Activated CD4-positive, alpha-beta T cell treated with anti-CD3 and anti-CD28 coated beads, Interleukin-2, amount 50 U/mL, for 48 hours (primary cell): ENCODE measurements at places on chromosomes 3 and 15.

GRCh38 chr3:66527246-66527645 is 26.4 kb upstream of the LRIG1 start:
- no peak for DNase-seq

DNA sequence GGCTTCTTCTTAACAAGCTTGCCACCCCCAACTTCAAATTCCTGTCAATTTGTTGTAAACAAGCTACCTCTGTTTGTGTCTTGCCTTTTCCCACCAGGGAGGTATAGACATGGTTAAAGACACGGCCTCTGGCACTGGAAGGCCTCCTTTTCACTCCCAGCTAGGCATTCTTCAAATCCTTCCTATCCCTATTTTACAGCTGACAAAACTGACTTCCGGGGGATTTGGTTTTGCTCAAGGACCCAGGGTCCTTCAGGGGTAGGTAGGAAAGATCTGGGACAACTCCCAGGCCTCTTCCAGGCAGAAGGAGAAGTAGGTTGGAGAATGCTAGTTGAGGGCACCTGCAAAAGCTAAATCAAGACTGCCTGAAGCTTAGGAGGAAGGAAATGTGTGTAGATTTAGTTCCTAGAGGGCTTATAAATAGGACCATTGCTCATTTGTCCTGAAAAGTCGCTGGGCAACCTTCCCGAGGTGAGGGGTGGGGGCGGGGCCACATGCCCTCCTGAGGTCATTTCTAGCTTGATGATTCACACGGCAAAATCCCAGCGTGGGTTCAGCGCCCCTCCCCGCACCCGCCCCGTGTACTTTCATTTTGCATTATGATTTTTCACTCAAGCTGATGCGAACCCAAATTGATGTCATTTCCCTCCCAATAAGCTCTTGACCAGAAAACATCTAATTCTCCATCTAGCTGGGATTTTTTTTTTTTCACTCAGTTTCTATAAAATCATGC is 365.5 kb downstream of the SHQ1 start:
- DNase-seq: peak; percentile 93

DNA sequence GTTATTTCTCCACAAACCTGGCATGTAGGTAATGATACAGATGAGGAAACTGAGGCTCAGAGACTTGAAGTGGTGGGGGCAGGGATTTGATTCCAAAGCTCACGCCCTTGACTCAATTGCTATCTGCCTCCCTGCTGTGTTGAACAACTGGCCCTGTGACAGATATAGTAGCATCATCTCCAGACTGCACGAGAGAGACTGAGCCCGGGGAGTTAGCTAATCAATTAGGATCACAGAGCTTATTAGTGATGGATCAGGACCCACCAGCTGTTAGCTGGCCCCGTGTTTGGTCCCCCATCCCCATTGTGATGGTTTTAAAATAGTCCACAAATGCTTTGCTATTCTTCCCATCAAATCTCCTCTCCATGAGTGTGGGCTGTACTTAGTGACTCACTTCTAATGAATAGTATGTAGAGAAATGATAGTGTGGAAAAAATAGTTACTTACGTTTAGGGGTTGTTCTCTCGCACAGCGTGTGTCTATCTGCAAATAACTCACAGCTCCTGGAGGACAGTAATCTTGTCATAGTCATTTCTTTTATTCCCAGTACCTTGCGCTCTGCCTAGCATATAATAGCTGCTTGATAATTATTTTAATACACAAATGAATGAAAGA is 74.4 kb upstream of the KLF13 start:
- DNase-seq: no peak

- no peak for DNase-seq
Measured at GRCh38 chr15:88225461-88225860, 31.1 kb downstream of the NTRK3 start.

DNA sequence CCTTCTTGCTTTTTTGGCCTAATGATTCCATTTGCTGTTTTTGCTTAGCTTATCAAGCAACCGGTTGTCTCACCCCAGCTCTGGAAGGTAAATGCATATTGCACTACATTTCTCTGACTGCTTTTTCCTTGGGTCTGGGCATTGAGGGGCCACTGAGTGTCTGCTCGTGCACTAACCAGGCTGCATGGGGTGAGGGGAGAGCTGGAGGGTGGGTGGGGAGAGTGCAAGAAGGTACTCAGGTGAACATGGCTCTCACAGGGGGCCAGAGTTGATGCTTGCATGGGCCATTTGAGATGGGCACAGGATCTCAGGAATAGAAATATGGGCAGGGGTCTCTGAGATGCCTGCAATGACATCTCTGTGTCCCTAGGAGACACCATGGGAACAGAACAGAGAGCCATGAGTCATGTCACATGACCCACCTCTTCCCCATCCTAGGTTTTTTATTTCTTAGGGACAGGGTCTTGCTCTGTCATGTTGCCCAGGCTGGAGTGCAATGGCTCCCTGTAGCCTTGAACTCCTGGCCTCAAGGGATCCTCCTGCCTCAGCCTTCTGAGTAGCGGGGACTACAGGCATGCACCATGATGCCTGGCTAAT is 6.2 kb downstream of the ALPK3 start:
- no peak for DNase-seq

GRCh38 chr3:20696388-20697150 is 510.6 kb upstream of the SGO1 start:
- no peak for DNase-seq

DNA sequence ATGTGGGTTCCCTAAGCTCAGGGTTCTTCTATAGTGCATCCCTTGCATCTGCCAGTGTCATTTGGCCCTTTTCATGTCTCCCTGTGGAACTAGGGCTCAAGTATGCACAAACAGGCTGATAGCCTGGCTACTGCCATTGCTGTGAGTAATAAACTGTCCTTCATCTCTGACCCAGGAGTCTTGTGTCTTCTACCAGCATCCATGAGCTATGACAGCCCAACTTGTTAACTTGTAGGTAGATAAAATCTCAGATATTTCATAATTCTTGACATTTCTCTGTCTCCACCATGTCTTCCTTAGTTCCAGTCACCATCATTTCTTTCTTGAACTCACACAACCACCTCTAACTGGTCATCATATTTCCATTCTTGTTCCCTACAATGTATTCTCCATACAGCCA is 19.5 kb upstream of the BCL2L10 start:
- no peak for DNase-seq

GRCh38 chr15:44317423-44318058 is 29.0 kb downstream of the GOLM2 start:
- no peak for DNase-seq

DNA sequence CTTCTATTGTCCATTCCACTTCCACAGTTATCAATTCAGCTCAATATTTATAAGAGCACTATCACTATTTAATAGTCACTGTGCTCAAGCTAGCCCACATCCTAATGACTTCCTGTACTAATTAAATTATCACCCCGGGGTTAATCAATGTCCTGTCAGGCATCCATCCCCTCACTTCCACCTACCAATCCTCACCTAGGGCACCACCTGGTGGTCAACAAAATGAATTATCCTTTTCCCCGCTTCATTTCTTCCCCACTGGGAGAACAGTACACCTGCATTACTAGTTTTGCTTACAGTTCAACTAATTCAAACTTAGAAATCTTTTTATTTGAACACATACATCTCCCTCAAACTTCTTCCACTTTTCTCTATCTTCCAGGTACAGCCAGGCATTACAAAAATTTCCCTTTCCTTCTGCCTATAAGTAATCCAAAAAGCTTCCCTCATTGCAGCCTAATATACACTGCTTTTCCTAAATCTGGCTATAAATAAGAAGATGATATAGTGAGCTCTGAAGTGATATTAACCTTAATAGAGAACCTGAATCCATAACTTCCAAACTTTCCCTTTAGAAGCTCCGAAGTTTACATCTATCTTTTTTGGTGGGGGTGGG is 68.5 kb downstream of the TMCC1 start:
- DNase-seq: peak; percentile 36

- no peak for DNase-seq
Measured at GRCh38 chr3:192365571-192365970, 361.8 kb downstream of the FGF12 start.

GRCh38 chr15:34241376-34242330 is 16.8 kb downstream of the EMC4 start:
- DNase-seq: no peak

DNA sequence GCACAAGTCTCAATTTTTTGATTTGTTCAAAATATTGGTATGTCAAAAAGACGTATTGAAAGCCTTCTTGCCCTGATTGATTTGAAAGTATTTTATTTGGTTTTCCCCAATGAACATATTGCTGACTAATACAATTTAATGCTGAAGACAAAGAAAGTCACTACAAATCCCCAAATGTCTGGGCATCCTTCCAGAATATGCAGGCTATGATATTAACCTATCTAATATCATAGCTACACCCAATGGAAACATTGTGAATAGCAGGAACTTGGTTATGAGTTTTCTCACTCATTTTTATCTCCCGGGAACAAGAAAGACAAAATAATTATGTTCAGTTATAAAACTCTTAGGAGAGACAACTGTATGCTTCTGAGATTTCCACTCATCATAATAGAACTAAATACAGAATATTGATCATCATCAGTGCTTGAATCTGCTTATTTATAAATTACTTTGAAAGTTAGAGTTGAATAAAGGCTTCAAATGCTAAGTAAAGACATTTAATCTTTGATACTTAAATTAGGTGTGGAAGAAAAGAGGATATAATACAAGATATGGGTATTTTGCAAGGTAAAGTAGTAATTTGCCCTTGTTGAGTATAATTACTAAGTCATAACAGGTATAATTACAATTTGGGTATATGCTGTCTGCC is 483.9 kb downstream of the RBMS3 start:
- DNase-seq: no peak

DNA sequence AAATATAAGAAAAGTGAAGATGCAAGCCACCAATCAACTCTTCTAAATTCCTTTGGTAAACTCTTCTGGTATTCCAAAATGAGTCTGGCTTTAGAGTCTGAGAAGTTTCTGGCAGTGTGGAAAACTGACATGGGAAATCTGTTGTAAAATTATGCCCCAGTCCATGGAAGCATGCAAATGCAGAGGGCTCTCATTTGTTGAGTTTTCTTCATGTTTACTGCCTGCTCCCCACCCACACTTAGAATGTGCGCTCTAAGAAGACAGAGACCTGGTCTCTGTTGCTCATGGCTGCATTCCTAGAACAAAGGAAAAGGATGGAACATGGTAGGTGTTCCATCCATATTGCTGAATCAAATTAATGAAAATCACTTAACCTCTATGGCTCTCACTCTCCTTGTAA is 411.8 kb upstream of the PDZRN3 start:
- DNase-seq: no peak

- DNase-seq: peak; percentile 64
Measured at GRCh38 chr3:150737874-150738679, 24.9 kb downstream of the SIAH2 start.

GRCh38 chr15:57881361-57881760 is 174.8 kb downstream of the POLR2M start:
- DNase-seq: no peak

DNA sequence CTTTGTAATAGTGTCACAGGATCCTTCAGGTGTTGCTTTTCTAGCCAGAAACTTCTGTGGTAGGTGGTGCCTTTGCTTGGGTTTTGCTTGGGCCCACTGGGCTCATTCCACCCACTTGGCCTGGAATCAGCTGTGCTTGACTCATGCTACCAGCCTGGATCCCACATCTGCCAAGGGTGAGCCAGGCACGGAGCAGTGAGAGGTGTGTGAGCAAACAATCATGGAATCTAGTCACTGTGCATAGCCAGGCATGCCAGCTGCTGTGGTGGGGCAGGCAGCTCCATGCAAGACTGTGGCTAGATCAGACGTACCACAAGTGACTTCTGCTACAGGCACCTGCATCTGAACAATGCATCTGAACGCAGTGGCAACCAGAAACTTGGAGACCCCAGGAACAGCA is 275.9 kb downstream of the UBE2E2 start:
- no peak for DNase-seq
